ENCODE measurements at places on chromosomes 11 and 22. TPM values are rescaled to one million over a fixed set of nuclear protein-coding genes. Genes with fewer than 3 reads are reported as not detected.

TEF gene
- 3.3 TPM for total RNA-seq

TRIM49 gene
- not detected for total RNA-seq

DDI1 gene
- not detected for total RNA-seq

PGR gene
- total RNA-seq, result not detected

PAMR1 gene
- not detected for total RNA-seq

ESRRA gene
- 47.6 TPM for total RNA-seq

TRIM29 gene
- total RNA-seq, result not detected

CACNA1I gene
- total RNA-seq, result 4.0 TPM

SPDYC gene
- not detected for total RNA-seq

KCNK4 gene
- total RNA-seq, result not detected

CARD18 gene
- not detected for total RNA-seq

KIF18A gene
- total RNA-seq, result 27.4 TPM

CSNK2A3 gene
- total RNA-seq, result 0.18 TPM

NAALADL1 gene
- total RNA-seq, result 9.8 TPM

MUC5AC gene
- not detected for total RNA-seq

MAJIN gene
- total RNA-seq, result not detected

DEUP1 gene
- not detected for total RNA-seq

BIRC3 gene
- total RNA-seq, result 71.3 TPM

MPPED1 gene
- not detected for total RNA-seq

ART1 gene
- not detected for total RNA-seq

OPCML gene
- not detected for total RNA-seq

YPEL4 gene
- 0.48 TPM for total RNA-seq
